Right renal pelvis (tissue), 4 donors: ENCODE measurements at places on chromosomes 2 and 18.

- no peak for DNase-seq
Observed at GRCh38 chr2:224869601-224870233, 153.6 kb upstream of the CCDC195 start.

DNA sequence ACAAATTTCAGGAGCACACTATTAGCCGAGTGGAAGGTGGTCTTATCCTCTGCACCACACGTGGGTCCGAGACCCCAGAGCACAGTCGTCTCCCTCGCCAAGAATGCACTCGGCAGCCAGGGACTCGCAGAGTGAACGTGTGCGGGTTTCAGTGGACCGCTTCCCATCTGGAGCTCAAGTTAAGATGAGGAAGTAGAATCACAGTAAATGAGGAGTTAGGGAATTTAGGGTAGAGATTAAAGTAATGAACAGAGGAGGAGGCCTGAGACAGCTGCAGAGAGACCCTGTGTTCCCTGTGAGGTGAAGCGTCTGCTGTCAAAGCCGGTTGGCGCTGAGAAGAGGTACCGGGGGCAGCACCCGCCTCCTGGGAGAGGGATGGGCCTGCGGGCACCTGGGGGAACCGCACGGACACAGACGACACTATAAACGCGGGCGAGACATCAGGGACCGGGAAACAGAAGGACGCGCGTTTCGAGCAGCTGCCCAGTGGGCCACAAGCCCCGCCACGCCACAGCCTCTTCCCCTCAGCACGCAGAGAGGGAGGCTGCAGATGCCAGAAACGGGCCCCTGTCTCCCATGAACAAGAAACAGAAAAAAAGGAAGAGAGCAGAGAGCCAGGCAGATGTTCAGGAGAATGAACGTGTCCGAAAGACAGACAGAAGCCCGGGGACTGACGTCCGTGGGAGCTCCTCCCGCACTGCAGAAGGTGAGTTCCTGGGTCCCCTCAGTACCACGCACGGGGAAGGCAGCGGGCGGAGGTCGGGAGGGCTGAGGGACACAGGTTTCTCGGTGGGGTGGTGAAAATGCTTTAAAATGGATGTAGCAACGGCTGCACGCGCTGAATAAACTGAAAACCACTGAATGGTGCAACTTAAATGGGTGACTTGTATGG lies 5.4 kb upstream of the KCNG2 start:
- no peak for DNase-seq

GRCh38 chr2:170703776-170704476 lies 11.2 kb upstream of the SP5 start:
- DNase-seq, result no peak

DNA sequence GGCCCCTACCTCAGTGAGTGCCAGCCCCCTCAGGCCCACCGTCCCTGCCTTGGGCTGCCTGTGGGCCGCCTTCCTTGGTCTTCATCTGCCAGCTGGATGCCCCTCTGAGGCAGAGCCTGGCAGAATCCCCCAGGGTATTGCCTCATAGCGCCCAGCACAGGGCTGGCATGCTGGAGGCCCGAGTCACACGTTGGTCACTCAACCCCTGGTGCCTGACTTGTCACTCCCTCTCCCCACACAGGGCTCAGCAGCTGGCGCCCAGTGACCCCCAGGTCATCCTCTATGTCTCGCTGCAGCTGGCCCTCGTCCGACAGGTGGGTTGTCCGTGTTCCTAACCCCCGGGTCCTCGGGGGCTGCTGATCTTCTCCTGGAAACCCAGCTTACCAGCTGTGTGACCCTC lies 108.4 kb upstream of the MCFD2 start:
- no peak for DNase-seq

- DNase-seq, result no peak
Observed at GRCh38 chr2:1671916-1672315, 72.4 kb downstream of the PXDN start.

DNA sequence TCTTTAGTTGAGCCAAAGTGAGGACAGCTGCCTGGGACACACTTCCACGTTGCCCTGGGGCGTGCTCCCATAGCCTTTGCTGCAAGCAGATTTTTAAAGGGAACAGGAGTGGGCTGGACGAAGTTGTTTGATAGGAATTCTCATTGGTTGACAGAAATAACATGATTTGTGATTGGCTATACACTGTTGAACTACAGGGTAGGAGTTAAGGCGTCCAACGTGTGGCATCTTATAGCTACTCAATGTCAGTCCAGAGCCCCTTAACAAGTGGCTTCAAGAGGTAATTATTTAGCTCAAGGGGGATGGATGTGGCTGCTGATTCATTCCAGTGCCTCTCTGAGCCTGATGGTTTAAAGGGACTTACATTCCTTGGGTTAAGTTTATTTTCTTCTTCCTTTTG lies 65.5 kb downstream of the ACAA2 start:
- DNase-seq, result no peak

- DNase-seq, result no peak
Observed at GRCh38 chr18:8745355-8746014, 40.1 kb downstream of the MTCL1 start.

DNA sequence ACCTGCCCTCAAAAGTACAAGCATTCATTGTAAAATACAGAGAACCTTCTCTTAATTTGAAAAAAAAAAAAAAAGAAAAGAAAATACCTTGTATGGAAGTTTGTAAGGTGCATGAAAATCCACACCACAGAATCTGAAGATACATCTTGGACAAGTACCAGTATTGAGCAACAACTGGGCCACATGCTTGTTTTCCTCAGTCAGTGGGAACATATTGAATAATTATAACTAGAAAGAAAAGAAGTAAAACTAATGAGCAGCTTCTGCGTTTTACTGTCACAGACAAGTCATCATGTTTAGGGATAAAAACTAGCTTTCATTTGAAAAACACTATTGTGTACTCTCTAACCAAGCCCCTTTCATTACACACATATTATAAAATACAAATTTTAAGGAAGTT lies 5.8 kb upstream of the PEX13 start:
- DNase-seq, result no peak
